Activated CD8-positive, alpha-beta T cell treated with anti-CD3 and anti-CD28 coated beads for 36 hours (primary cell): ENCODE measurements at places on chromosomes 1 and 21.

- no peak for DNase-seq
These were observed 7.5 kb downstream of the SLX9 start for GRCh38 chr21:44947111-44947929.

- no peak for DNase-seq
These were observed 56.5 kb upstream of the BACH1 start for GRCh38 chr21:29242201-29242600.

DNA sequence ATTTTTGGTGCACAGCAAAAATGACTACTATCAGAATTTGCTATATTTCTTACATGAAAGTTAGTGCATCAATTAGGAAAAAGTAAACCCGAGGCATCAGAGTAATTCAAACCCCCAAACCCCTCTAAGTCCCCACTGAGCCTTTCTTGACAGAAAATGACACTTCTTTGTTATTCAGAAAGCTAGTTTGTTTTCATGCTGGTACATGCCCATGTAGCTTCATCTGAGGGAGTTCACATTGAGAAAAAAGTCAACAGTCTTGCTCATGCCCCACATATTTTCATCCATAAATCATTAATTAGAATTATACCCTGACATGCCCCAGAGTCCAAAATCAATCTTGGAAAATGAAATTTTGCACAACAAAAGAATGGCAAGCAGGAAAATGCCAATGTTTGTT, 39.9 kb upstream of the PDC start:
- no peak for DNase-seq

DNA sequence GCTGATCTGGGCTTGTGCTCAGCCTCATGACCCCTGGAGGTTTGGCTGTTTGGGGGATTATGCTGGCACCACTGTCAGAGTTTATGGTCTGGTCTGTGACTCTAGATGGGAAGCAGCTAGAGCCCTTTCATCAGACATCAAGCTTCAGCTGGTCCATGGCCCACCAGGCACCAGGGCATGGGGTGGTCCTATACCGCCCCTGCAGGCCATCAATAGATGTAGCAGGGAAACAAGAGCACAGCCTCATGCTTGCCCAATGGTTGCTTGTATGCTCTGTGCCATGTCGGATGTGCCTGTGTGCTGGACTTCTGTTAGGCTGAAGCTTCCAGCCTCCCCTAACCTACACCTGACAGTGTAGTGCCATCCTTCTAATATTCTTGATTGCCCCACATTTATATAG, 71.1 kb upstream of the CD34 start:
- peak; percentile 22 for DNase-seq

DNA sequence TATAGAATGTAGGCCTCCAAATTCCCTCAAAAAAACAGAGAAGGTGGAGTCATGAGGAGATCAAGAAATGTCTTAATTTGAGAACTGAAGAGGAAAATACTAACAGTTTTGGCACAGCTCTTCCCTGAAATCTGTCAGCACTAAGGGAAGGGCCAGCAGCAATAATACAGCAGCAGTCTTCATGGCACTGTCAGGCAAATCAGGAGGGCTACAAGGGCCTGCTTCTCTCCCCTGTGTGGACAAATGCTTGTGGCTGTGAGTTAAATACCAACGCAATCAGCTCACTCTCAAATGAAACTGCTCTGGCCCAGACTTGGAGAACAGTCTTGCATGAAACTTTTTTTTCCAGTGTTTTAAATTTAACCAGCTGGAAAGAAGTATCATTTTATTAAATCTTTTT, 20.5 kb upstream of the CNN3 start:
- no peak for DNase-seq

DNA sequence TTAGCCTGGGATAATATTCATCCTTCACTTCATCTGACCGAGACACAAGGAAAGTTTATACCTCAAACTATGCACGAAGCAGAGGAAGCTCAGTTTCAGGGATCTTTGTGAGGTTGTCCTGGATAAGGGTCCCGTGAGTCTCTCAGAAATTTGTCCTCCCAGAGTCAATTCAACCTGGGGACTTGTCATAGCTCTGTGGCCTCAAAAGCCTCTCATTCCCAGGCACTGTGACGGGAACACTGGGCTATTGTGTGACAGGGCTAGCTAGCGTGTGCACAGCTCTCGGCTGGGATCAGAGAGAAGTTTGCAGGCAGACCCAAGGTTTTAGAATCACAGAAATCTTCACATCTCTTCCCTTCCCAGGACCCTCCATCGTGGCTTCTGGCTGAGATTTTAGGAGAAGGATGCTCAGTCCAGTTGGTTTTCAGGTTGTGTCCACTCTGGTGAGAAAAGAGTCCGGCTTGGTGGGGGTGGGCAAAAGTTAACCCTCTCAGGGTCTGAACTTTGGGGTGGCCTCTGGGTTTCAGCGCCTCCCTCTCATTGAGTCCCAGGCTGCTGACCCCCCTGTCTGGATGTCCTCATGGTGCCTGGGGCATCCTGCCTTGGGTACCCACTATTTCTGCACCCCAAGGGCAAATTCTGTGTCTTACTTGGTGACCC, 20.4 kb upstream of the LBR start:
- DNase-seq, result no peak

GRCh38 chr1:220966041-220966440, 86.8 kb downstream of the HLX start:
- DNase-seq, result no peak

DNA sequence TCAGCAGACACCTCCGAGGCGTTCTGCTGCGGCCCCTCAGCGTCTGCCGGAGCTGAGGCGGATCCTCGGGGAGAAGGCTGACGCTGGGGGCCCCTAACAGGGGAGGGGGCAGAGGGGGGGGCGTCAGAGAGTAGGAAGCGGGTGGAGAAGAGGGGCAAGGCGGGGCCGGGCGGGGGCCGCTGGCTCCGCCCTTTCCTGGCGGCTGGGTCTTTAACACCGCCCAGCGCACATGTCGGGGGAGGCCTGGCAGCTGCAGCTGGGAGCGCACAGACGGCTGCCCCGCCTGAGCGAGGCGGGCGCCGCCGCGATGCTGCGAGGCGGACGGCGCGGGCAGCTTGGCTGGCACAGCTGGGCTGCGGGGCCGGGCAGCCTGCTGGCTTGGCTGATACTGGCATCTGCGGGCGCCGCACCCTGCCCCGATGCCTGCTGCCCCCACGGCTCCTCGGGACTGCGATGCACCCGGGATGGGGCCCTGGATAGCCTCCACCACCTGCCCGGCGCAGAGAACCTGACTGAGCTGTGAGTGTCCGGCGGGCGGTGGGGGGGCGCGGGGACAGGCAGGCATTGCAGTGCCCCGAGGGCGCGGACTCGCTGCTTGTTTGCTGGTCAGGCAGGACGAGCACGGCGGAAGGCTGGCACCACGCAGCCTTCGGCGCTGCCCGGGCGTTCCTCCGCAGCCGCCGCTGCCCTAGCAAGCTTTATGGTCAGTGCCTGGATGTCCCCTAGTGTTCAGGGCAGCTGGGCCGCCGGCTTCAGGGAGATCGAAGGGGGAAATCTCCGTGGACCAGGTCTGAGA, at the start of gene NTRK1:
NTRK1 (plus strand) TSS at position 238 of the 796 bp plus-strand sequence; CDS start at position 308, 70 bp downstream.
- DNase-seq, result peak; percentile 75

- no peak for DNase-seq
These were observed 202.7 kb downstream of the CAMTA1 start for GRCh38 chr1:6987940-6988339.

DNA sequence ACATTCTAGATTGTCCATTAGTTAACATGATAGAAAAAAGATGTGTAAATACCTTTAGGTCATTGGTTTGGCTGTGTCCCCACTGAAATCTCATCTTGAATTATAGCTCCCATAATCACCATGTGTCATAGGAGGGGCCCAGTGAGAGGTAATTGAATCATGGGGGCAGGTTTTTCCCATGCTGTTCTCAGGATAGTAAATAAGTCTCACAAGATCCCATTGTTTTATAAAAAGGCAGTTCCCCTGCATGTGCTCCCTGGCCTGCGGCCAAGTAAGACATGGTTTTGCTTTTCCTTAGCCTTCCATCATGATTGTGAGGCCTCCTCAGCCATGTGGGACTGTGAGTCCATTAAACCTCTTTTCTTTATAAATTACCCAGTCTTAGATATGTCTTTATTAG, 32.5 kb upstream of the SLC44A5 start:
- no peak for DNase-seq
